ENCODE measurements at places on chromosomes 5 and 9.

DNA sequence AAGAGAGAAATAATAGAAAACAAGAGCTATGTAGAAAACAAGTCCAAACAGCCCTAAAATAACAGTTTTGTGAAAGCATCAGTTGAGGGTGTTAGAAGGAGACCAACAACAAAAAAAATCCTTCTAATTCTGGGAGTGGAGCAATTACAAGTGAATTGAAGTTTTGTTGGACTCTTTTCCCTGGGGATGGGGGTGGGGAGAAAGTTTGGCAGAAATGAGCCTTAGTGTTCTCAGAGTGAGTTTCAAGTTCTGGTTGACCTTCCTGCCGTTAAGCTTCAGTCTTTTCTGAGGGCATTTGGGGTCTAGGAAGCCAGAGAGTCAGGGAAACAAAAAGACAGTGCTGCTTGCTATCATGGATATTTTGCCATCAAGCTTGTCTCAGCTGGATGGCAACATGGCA, 106.3 kb upstream of the TRIM32 start:
- DNase-seq, result no peak

- DNase-seq, result no peak
Observed at GRCh38 chr9:114430457-114430856, 42.7 kb upstream of the AKNA start.

DNA sequence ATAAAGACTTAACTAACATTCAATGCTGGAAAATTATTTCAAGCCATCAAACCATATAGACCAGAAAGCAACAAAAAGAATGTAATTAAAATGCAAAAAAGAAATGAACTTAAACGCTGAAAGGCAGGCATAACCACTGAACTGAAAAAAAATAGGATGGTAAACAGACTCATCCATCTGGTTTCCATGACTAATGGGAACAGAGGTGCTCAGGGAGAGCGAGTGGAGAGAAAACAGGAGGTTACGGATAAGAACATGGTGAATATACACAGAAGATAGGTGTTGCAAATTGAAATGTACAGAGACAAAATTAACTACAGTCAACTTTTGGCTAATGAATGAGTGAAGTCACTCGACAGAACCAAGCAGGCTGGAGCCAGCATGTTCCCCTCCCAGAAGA, 43.5 kb upstream of the RNF38 start:
- no peak for DNase-seq

- DNase-seq, result no peak
Observed at GRCh38 chr9:96587338-96588315, 32.0 kb downstream of the CDC14B start.

GRCh38 chr5:14850419-14851049, 21.0 kb downstream of the ANKH start:
- no peak for DNase-seq

GRCh38 chr5:353612-354580, 32.4 kb downstream of the AHRR start:
- no peak for DNase-seq

GRCh38 chr5:99317136-99317535, 388.3 kb upstream of the CHD1 start:
- DNase-seq, result no peak

- DNase-seq, result no peak
Observed at GRCh38 chr5:55441107-55441771, 93.5 kb downstream of the PLPP1 start.

DNA sequence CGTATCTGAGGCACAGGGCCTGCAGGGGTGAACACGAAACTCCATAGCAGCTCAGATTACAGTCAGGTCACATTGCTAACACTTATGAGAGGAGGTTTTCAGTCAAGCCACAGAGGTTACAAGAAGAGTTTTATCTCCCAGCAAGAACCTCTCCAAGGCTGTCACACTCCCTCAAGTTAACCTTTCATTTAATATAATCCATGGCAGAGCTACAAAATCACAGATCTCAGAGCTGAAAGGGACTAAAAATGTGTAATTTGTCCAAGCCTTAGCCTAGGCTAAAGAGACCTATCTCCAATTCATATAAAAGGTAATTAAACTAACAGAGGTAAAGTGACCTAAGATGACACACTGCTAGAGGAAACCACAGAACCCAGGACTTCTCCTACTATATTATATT, 57.2 kb downstream of the MLANA start:
- no peak for DNase-seq

- no peak for DNase-seq
Observed at GRCh38 chr9:2722715-2723114, 5.4 kb downstream of the KCNV2 start.

GRCh38 chr5:1793966-1794900, 5.4 kb downstream of the MRPL36 start:
- no peak for DNase-seq

Measured in CD4-positive, alpha-beta T cell treated with Interleukin-15 for 4 hours (primary cell).